ENCODE measurements at places on chromosomes 6 and 20.

GRCh38 chr6:155130161-155130853, 133.5 kb upstream of the CLDN20 start:
- H3K27me3 ChIP-seq = no peaks in the 10 kb centered on the region
- no peak overlapping the region for H3K27ac ChIP-seq

DNA sequence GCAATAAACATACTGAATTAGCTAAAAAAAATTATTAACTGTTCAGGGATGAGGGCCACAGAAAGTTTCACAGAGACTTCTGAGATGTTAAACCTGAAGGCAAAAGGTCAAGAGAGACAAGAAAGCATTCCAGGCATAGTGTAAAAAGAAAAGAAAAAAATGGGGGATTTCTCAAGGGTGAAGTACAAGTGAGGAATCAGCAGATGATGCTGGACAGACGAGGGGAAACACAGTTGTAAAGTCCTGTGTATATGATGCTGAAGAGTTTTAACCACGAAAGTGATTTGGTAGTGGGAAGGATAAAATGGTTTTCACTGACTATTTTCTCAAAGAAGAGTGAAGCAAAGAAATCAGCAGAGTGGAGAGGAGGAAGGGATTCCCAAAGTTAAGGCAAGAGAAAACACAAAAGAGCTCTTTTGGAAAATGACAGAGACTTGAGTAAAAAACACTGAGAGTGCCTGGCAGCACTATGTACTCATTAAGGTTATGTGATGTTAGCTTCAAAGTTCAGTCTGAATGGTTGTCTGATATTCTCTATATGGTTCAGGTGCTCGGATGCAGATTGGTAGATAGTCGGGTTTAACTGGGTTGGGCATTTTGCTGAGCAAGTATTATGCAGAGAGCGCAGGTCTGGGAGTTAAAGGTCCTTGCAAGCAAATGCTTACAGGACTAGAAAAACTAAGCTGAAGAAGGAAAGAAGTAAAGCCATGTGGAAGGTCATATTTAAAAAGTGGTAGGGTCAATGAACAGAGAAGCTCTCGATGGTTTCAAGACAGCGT, 16.4 kb downstream of the RAB23 start:
- H3K4me1 ChIP-seq = no peaks in the 10 kb centered on the region
- DNase-seq = no peak
- no peaks in the 10 kb centered on the region for H3K27me3 ChIP-seq

GRCh38 chr6:125906158-125906998, 50.2 kb upstream of the HINT3 start:
- H3K4me3 ChIP-seq = no peak overlapping the region
- peak; percentile 11 for DNase-seq
- H3K27ac ChIP-seq = no peak overlapping the region
- H3K4me1 ChIP-seq = no peaks in the 10 kb centered on the region

- no peak overlapping the region for H3K27ac ChIP-seq
- no peak for DNase-seq
- no peaks in the 10 kb centered on the region for H3K36me3 ChIP-seq
- no peaks in the 10 kb centered on the region for H3K27me3 ChIP-seq
- H3K4me3 ChIP-seq = no peak overlapping the region
- peaks cover 22% of the 10 kb centered on the region for H3K4me1 ChIP-seq
Measured at GRCh38 chr6:22253955-22254655, 42.7 kb downstream of the PRL start.

GRCh38 chr20:47973519-47974233, 188.4 kb upstream of the SULF2 start:
- no peaks in the 10 kb centered on the region for H3K27me3 ChIP-seq
- H3K4me3 ChIP-seq = peak overlapping the region; percentile 68
- peak overlapping the region; percentile 100 for H3K27ac ChIP-seq
- peaks cover 60% of the 10 kb centered on the region for H3K4me1 ChIP-seq
- DNase-seq = peak; percentile 86
- H3K36me3 ChIP-seq = no peaks in the 10 kb centered on the region
